Activated CD4-positive, alpha-beta T cell treated with anti-CD3 and anti-CD28 coated beads, Interleukin-2, amount 50 U/mL, for 16 hours (primary cell): ENCODE measurements at places on chromosomes 13 and 19.

GRCh38 chr19:18789883-18790565 is 1.1 kb downstream of the COMP start:
- DNase-seq: no peak

DNA sequence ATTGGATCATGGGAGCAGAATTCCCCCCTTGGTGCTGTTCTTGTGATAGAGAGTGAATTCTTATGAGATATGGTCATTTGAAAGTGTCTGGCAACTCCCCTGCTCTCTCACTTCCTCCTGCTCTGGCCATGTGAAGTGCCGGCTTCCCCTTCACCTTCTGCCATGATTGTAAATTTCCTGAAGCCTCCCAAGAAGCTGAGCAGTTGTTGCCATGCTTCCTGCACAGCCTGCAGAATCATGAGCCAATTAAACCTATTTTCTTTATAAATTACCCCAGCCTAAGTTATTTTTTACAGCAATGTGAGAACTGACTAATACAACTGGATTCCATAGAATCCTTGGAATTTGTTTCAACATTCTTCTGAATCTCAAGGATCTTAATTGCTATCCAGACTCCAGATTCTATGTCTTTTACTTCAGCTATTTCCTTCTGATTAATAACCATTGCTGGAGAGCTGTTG is 328.1 kb downstream of the SLITRK5 start:
- DNase-seq: no peak

GRCh38 chr13:43044720-43045301 is 21.4 kb downstream of the DNAJC15 start:
- DNase-seq: no peak

DNA sequence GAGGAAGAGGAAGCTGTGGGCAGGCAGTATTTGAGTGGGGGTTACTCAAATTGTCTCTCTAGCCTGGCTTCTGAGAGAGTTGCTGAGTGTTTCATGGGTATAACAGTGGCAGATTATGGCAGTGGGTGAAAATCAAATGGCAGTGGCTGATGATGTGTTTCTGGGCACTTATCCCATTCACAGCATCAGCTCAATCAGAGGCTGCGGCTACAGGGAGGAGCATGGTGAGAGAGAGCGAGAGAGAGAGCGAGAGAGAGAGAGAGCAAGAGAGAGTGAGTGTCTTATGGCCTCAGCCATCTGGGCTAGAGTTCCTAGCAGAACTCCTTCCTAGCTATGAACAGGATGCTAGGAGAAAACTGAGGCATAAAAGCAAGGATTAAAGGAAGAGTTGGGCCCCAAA is 178.9 kb downstream of the OLFM4 start:
- DNase-seq: no peak

GRCh38 chr13:53281677-53282076 is 253.1 kb downstream of the OLFM4 start:
- DNase-seq: no peak

DNA sequence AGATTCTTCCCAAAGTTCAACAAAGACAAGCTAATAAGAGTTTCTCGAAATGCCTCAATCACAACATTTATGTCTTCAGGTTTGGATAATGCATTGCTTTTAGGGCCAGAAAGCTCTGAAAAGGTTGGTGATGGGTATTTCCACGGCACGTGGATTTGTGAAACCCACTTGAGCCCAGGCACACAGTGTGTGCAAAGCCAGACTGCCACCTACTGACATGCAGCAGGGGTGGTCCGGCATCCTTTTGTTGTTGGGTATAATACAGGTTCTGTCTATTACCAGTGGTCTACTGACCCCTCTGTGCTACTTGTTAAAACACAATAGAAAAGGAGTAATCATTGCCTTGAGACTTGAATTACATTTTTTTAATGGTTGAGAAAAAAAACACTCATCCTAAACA is 225.6 kb downstream of the RAP2A start:
- no peak for DNase-seq

- DNase-seq: no peak
Observed at GRCh38 chr13:49938314-49938713, 2.2 kb upstream of the SPRYD7 start.

DNA sequence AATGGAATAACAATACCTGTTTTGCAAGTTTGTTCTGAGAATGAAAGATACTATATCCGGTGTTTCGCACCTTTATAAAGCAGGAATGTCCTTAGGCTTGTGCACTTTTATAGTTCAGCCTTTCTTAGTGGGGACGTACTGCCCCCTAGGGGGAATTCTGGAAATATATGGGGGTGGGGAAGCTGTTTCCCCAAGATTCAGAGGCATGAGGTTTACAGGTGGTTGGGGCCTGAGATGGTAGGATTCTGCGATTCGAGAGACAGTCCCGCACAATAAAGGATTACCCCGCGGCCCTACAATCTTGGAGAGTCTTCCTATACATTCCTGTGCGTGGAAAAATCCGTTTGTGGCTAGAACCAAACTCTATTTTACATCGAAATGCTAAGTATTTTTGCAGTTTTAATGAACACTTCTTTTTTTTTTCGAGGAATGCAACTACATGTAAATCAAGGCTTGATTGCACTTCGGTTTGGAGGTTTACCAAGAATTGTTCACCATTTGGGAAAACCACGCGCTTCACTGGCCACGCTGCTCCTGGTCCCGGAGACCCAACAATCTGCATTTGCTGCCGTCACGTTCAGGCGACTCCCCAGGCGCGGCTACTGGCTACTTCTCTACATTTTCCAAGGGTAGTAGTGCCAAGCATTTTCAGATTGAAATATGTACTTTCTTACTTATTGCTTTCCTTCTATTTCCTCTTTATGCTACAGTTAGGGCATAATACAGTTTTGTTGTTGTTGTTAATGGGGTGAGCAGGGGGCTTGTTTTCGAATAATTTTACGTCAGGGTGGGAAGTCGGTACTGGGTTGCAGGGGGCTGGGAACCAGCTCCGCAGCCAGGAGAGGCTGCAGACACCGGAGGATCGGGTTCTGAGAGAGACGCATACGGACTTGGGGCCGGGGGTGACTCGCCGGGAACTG is 830 bp downstream of the NEK5 start:
- peak; percentile 68 for DNase-seq

DNA sequence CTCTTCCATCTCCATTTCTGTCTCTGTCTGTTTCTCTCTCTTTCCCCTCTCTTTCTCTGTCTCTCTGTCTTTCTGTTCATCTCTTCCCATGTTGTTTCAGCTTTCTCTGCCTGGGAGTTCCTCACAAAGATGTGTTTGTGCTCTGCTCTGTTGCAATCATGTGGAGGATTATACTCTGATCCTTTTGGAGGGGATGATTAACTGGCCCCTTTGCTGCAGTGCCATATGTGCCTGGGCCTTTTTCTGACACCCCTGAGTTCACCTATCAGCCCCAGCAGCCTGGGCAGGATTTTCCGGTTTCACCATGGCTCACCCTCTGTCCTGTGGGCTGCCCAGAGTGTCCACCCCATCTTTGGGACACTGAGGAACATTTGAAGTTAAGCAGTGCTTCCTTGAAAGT is 9.0 kb upstream of the TEX26 start:
- no peak for DNase-seq

GRCh38 chr19:53878776-53879139 is 3.2 kb upstream of the PRKCG start:
- no peak for DNase-seq

GRCh38 chr19:14762111-14762510 is 16.2 kb downstream of the ADGRE2 start:
- DNase-seq: no peak

GRCh38 chr13:79775830-79776229 is 294.9 kb downstream of the NDFIP2 start:
- no peak for DNase-seq

- no peak for DNase-seq
Observed at GRCh38 chr19:42363614-42364346, 26.3 kb downstream of the CNFN start.

- DNase-seq: no peak
Observed at GRCh38 chr13:43360892-43361610, 337.7 kb downstream of the DNAJC15 start.

DNA sequence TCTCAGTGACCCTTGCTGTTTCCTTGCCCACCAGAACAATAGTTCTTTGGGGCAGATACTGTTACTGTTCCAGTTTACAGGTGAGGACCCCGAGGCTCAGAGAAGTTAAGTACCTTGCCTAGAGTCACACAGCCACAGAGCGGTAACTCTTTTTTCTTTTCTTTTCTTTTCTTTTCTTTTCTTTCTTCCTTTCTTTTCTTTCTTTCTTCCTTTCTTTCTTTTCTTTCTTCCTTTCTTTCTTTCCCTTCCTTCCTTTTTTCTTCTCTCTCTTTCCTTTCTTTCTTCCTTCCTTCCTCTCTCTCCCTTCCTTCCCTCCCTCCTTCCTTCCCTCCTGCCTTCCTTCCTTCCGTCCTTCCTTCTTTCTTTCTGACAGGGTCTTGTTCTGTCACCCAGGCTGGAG is 4.9 kb upstream of the PRX start:
- DNase-seq: no peak

- DNase-seq: no peak
Observed at GRCh38 chr13:25247360-25247759, 39.9 kb downstream of the MTMR6 start.

DNA sequence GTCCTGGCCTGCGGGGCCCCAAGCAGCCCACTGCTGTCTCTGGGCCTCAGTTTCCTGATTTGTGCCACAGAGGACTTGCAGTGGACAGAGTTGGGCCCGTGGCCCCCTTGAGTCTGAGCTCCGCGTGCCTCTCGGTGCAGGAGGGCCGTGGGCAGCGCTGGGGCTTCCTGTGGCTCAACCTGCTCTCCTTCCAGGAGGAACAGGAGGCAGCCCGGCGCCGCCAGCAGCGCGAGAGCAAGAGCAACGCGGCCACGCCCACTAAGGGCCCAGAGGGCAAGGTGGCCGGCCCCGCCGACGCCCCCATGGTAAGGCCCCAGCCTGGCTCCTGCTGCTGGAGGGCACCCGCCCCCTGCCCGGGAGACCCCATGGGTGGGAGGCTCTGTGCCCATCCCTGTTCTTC is 25.9 kb downstream of the PLEKHJ1 start:
- DNase-seq: no peak

GRCh38 chr13:94390881-94391280 is 88.6 kb downstream of the DCT start:
- DNase-seq: no peak

GRCh38 chr13:63942372-63942771 is 2526.7 kb upstream of the PCDH20 start:
- DNase-seq: no peak

GRCh38 chr19:46840498-46840942 is 10.1 kb downstream of the AP2S1 start:
- peak; percentile 47 for DNase-seq
